Stimulated activated CD8-positive, alpha-beta memory T cell treated with anti-CD3 and anti-CD28 coated beads, Interleukin-12 subunit alpha, Interleukin-12 subunit beta, amount 100 ng/mL, for 1 hour (primary cell): ENCODE measurements at places on chromosomes 12 and 14.

DNA sequence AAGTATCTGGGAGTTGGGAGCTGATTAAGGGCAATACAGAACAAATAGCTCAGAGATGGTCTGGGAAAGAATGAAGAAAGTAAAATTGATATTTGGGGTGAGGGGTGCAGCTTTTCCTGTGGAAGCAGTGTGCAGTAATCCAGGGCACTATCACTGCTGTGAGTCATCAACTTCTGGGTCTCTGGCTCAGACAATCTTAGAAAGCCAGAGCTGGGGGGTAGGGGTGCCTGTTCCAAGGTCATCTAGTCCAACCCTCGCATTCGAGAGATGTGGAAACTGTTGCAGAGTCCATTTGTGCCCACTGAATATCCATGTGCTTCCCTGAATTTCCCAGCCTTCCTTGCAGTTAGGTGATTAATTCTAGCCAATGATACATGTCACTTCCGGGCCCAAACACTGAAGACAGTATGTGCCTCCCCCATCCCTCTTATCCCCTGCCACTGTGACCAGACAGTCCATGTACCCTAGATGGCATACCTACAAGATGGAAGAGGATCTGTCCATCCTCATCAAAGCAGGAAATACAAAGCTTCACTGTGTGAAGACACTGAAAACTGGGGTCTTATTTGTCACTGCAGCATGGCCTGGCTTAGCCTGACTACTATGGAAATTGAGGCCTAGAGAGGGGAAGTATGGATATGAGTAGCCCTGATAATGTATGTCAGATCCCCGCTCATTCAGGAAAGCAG is 51.9 kb downstream of the ZFP36L1 start:
- no peak for DNase-seq

DNA sequence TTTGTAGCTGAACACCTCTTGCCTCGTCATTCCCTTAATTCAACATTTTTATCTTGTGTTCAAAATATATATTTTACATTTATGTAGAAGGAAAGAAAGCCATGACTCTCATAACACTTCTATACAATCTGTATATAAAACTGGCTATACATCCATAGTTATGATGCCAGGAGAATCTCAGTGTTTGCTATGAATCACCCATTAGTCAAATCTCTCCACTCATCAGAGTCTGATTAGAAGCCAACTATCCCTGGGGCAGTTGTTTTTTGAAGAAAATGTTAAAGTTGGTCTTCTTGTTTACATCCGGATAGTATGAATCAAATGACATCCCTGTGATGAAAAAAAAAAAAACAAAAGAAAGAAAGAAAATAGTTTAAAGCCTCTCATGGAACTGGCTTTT is 503.9 kb downstream of the NELL2 start:
- no peak for DNase-seq

DNA sequence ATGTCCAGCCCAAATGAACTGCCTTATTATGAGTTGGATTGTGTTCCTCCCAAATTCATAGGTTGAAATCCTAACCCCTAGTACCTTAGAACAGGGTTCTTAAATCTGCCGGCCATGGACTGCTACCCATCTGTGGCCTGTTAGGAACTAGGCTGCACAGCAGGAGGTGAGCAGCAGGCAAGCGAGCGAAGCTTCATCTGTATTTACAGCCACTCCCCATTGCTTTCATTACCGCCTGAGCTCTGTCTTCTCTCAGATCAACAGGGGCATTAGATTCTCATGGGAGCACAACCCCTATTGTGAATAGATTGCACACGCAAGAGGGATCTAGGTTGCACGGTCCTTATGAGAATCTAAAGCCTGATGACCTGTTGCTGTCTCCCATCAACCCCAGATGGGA is 9.8 kb upstream of the EML5 start:
- no peak for DNase-seq

- no peak for DNase-seq
Measured at GRCh38 chr12:11758510-11759493, 109.3 kb downstream of the ETV6 start.

GRCh38 chr14:57295239-57295638 is 26.5 kb downstream of the AP5M1 start:
- no peak for DNase-seq

DNA sequence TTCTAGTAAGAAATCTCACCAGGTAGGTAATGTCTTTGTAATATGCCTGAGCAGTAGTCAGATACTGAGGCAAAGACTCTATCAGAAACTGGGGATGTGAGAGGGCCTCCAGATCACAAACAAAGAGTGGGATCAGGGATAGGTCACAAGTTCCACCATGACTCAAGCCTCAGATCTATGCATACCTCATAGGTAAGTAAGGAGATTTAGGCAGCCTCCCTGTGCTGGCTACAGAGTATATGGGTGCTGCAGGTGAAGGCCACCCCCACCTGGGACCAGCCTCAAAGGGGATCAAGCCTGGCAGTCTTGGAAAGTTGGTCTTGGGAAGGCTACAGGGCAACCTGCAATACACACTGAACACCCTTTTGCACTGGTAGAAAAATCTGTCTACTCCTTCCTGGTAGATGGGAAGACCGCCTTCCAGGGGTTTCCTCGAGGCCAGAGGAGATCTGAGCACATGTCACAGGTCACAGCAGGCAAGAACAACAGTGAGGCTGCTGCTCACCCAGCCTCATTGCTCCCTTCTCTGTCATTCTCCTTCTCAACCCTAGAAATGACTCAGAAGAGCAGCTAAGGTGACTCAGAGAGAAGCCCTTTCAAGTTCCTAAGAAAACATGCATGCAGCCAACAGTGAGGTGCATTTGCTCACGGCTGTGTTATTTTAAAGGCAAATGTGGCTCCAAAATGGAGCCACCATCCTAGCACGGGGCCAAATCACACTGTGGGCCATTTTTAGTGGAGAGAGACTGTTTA is 143.4 kb upstream of the CDKN3 start:
- no peak for DNase-seq

GRCh38 chr14:95062946-95063345 is 94.4 kb downstream of the DICER1 start:
- no peak for DNase-seq

GRCh38 chr12:94123127-94123526 is 25.2 kb upstream of the PLXNC1 start:
- DNase-seq: no peak

GRCh38 chr12:66074561-66074960 is 56.0 kb downstream of the LLPH start:
- no peak for DNase-seq

DNA sequence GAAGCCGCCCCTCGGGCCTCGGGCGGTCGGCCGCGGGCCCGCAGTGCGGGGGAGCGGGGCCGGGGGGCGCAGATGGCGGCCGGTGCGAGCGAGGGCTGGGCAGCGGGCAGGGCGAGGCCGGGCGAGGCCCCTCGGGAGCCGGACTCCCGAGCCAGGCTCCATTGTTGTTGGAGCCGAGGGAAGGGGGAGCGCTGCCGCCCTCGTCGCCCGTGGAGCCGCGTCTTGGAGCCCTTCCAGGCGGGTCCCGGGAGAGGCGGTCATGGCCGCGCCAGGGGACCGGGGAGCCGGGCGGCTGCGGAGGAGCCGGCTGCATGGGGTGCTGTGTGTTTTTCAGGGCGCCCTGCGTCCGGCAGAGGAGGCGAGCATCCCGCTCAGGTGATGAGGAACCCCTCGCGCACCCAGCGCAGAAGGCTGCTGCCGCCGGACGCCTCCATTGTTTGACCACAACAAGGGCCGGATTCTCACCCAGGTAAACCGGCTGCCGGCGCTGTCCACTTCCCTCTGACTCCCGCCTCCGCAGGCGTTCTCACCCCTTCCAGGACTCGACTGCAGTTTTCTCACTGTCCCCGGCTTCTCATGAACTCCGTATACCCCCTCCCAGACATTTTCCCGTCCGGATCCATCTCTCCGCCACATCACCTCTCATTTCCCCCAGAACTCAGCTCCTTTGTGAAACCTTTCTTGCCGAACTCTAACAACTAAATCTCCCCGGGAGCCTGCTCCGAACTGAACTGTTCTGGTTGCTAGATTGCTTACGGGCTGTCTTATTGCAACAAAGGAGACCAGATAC is 732 bp downstream of the ZNF664 start:
- DNase-seq: no peak

DNA sequence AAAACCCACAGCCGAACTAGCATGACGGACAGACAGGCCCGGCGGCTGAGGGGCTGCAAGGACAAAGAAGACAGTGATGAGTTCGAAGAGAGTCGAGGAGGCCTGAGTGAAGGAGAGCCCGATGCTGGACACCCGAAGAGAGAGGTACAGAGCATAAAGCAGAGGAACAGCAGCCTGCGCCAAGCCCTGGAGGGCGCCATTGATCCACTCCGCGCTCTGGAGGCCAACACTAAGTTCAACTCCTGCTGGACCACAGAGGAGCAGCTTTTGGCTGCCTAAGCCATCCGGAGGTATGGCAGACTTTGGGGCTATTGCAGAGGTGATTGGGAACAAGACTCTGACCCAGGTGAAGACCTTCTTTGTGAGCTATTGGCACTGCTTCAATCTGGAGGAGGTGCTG is 7.8 kb upstream of the PLXNC1 start:
- DNase-seq: no peak

DNA sequence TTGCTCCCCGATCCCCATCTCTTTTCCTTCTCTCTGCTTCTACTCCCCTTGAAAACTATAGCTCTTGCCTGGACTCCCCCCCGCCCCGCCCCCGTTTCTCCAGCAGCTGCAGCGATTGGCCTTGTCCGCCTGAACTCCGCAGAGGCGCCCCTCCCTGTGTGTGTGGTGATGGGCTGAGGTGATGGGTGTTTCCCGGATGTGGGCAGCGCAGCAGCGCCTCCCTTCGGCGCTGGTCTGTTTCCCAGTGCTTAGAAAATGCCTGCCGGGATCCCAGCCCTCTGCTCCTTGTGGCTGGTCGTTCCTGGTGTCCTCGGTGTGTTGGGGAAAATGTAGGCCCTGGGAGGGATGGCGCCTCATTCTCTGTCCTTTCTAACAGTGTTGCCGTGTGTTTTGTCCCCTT is 43.3 kb downstream of the GALNT8 start:
- DNase-seq: no peak

DNA sequence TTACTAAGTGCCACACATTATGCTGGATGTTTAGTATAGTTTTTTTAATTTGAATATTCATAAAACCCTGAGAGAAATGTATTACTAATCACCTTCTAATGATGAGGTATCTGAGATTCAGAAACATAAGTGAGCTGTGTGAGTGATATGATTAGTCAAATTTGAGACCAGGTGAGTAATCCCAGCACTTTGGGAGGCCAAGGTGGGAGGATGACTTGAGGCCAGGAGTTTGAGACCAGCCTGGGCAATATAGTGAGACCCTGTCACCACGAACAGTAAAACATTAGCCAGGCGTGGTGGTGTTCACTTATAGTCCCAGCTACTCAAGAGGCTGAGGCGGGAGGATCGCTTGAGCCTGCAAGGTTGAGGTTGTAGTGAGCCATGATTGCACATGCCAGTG is 438.4 kb downstream of the RAD51B start:
- DNase-seq: no peak

- DNase-seq: no peak
Measured at GRCh38 chr14:20176330-20176729, 14.4 kb upstream of the OR11G2 start.

DNA sequence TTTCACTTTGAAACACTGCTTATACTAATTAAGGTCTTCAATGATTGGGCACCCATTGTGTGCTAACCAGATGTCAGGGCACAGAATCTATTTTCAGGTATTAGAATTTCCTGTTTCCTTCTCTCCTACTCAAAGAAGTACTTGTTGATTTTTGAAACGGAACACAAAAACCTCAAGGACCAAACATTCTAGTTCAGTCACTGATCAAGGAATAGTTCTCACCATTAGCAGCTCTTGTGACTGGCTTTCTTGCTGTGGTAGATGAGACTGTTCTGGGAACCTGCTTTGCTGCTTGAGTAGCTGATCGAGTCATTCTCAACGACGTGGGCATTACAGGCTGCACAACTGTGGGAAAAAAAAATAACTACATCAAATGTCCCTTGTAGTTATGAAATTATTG is 11.0 kb downstream of the DLGAP5 start:
- no peak for DNase-seq

DNA sequence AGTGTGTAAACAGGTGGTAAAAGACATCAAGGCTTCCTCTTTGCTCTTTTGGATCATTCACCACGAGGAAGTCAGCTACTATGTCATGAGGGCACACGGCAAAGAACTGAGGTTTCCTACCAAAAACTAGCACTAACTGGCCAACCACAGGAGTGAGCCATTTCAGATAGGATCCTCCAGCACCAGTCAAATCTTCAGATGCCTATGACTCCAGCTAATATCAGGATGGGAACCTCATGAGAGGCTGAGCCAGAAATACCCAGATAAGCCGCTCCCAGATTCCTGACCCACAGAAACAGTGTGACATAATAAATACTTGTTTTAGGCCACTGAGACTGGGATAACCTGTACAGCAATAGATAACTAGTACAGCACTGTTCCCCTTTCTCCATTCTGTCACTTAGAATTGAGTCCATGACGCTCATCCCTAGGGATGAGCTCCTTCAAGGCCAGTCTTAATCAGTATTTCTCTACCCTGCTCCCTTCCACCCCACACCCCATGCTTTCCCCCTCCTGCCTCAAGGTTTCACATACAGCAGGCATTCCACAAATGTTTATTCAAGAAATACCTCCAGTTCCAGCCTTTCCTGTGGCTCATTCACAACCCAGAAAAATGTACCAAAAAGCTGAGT is 68.4 kb downstream of the PPM1H start:
- no peak for DNase-seq

- DNase-seq: no peak
Measured at GRCh38 chr12:116517431-116518045, 41.6 kb upstream of the MAP1LC3B2 start.

GRCh38 chr12:4025181-4026019 is 152.2 kb upstream of the PARP11 start:
- no peak for DNase-seq

DNA sequence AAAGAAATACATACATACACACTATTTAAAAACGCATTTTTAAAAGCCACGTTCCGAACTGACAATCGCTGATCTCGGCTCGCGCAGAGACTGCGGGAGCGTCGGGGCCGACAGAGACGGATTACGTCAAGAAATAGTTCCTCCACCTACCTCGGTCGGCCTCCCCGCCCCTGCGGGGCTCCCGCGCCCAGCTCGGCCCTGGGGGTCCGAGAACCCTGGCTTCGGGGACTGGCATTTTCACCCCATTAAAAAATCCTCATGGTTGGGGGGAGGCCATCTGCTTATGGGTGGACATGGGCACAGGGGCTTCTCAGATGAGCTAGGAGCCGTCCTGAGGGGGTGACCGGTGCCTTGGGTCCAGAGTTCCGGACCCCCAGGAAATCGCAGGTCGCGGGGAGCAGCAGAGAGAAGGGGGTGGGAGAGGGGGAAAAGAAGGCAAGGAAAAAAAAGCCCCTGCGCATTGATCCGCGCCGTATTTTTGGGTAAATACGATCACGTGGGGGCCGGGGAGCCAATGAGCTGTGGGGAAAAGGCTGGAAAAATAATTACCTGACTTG is 324 bp upstream of the HOXC9 start:
- no peak for DNase-seq

DNA sequence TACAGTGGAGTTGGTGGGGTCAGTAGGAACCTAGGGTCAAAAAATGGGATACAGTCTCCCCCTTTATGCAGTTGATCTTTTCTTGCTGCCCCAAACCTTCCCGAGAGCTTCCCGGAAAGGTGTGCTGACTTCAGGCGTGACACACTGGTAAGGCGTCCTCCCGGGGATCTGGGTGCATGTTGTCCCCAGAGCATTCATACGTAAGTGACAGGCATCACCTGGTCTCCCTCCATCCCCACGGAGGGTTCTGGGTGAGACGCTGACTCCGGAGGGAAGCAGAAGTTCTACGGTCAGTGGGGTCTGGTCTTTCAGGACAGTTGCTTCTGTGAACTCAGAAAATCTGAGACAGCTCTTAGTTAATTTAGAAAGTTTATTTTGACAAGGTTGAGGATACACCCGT is 159.6 kb upstream of the RTL1 start:
- DNase-seq: no peak
